ENCODE measurements at places on chromosomes 7 and 10. TPM values are rescaled to one million over a fixed set of nuclear protein-coding genes. Genes with fewer than 3 reads are reported as not detected.

The ZNF248 gene
- total RNA-seq, result 8.1 TPM

The UNCX gene
- not detected for total RNA-seq

The SAMD9 gene
- total RNA-seq, result 5.9 TPM

The BPGM gene
- 8.2 TPM for total RNA-seq

The ASB10 gene
- not detected for total RNA-seq

The ACTR3C gene
- total RNA-seq, result not detected

The WNT16 gene
- total RNA-seq, result 0.08 TPM

All from A375 (cell line).